ENCODE measurements at places on chromosomes 11 and 22.
A peak's percentile ranks its signal among the peaks of the same experiment; 100 is the strongest.

DNA sequence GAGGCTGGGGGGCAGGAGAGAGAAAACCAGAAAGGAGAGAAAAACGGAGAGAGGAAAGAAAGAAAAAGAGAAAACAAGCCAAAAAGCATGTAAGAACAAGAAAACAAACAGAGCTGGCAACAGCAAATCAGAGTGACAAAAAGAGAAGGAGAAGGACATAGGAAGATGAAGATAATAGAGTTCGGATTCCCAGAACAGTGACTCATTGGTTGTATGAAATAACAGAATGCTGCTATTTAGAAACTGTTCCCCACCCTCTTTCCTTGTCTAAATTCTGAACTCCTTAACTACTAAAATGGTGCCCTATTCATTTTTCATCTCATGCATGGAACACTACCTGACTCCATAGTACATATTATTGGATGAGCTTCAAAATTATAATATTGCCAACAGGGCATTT, 317.4 kb downstream of the C11orf87 start:
- no peak for DNase-seq

- no peak for DNase-seq
Observed at GRCh38 chr11:12528487-12528886, 145.7 kb upstream of the TEAD1 start.

- no peak for DNase-seq
Observed at GRCh38 chr22:32905400-32905799, 103.9 kb downstream of the TIMP3 start.

GRCh38 chr11:33723238-33723881, 12.9 kb downstream of the CD59 start:
- no peak for DNase-seq

- no peak for DNase-seq
Observed at GRCh38 chr11:109933126-109933525, 160.1 kb upstream of the ZC3H12C start.

GRCh38 chr22:25399649-25400151, 164.8 kb upstream of the GRK3 start:
- no peak for DNase-seq

DNA sequence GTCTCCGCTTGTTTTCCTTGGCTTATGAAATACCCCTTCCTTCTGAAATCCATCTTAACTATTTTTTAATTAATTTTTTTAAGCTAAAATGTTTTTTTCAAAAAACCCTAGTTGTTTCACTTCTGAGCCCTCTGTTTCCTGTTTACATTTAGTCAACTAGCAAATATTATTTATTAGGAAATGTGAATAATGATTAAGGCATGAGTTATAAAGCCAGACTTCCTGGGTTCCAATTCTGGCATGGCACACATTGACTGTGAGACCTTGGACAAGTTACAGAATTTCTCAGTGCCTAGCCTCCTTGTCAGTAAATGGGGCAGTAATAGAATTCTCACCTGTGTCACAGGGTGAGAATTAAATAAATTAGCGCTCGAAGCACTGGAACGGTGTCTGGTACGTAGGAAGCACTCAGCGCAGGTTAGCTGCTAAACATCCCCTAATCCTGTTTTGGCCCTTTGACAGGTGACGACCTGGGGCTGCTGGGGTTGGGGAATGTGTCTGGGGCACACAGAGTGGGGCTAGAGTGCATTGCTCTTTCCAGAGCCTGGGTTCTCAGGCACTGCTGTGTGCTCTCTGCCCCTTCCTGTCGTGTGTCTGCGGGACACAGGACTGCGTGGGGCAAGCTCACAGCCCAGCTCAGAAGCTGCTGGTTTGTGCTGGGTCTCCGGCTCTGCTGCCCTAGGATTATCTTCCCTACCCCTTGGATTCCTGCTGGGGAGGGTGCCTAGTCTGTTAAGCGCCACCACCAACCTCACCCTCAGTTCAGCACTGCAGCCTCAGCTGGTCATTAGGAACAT, 13.1 kb downstream of the PANX1 start:
- no peak for DNase-seq

GRCh38 chr22:30460147-30460546, 11.7 kb downstream of the SEC14L3 start:
- DNase-seq, result no peak

- no peak for DNase-seq
Observed at GRCh38 chr22:42691440-42691839, 29.2 kb downstream of the A4GALT start.

DNA sequence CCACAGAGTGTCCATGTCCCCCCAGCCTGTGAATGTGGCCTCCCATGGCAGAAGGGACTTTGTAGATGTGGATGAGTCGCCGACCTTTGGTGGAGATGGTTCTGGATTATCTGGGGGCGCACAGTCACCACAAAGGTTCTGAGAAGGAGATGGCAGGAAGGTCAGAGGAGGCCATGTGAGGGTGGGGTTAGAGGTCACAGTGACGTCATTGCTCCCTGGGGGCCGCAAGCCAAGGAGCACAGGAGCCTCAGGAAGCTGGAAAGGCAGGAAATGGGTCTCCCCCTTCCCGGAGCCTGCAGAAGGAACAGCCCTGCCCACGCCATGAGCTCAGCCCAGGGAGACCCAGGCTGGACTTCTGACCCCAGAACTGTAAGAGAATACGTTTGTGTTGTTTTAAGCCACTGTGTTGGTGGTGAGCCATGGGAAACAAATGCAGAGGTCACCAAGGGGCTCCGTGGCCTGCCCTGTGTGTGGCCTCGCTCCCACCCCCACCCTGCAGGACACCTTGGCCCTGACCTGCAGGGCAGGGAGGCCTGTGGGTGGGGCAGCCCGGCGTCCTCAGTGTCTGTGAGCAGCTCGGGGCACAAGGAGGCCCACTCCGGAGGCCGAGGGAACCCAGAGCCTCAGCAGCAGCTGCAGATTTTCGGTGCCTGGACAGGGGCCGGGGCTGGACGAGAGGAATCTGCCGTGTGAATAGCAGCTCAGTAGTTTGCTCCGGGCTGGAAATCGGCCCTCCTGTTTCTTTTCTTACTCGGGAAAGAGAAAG, 32.1 kb downstream of the GRAMD4 start:
- no peak for DNase-seq

- no peak for DNase-seq
Observed at GRCh38 chr11:94754335-94754734, 13.8 kb upstream of the AMOTL1 start.

DNA sequence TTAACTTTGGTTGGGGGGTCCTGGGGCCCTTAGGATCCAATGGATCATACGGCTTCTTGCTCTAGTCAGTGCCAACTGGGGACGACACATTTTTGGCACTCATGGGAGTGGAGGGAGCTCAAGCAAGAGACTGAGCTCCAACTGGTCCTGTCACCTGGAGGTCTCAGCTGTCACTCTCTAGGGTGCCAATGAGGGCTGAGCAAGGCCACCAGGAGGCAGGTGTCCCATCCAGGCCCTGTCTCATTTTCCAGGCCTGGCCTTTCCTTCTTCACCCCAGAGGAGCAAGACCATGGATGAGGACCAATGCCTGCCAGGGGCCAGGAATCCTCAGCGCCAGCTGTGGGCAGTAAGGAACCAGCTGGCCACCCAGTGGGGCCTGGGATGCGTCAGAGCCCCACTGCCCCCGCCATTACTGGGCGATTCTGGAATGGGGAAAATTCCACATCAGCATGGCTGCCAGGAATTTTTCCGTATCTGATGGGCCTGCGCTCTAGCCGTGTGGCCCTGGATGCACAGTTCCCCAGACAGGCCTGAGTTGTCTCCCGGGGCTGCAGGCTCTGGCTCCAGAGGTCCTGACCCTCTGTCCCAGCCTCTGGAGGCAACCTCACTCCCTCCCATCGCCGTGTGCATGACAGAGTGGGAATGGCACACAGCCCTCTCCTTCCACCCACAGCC, 669 bp upstream of the GAL3ST1 start:
- no peak for DNase-seq

DNA sequence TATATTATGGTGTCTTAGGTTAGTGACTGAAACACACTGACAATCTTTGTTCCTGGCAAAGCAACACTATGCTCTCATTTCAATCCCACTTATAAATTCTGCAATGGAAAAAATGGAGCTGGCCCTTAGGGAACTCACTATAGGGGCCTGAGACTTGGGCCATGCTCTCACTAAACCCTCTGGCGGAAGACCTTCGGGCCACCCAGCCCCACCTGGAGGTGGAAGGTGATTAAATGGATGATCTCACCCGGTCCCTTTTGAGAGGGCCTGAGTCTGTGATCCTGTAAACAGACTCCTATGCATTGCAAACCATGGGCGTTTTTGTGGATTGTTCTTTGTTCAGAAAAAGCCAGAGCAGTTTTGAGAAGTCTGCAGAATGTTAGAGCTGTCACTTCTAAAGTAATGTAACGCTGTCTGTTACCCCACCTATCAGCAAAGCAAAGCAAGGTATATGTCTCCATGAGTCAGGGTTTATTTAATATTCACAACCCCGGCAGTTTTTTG, 17.0 kb upstream of the CDON start:
- no peak for DNase-seq

DNA sequence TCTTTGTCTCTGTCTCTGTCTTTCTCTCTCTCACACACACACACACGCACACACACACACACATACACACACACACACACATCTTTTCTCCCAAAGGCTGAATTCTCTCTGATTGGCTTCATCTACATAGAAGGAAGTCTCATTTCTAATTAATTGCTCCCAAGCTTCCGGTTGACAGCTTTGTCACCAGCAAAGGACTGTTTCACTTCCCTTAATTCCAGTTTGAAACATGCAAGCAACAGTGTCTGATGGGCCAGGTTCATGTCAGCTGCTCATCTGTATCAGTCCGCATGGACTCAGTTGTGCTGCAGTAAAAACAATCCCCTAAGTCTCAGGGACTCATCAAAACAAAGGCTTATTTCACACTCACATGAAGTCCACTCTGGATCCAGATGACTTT, 16.2 kb upstream of the PVALB start:
- no peak for DNase-seq

DNA sequence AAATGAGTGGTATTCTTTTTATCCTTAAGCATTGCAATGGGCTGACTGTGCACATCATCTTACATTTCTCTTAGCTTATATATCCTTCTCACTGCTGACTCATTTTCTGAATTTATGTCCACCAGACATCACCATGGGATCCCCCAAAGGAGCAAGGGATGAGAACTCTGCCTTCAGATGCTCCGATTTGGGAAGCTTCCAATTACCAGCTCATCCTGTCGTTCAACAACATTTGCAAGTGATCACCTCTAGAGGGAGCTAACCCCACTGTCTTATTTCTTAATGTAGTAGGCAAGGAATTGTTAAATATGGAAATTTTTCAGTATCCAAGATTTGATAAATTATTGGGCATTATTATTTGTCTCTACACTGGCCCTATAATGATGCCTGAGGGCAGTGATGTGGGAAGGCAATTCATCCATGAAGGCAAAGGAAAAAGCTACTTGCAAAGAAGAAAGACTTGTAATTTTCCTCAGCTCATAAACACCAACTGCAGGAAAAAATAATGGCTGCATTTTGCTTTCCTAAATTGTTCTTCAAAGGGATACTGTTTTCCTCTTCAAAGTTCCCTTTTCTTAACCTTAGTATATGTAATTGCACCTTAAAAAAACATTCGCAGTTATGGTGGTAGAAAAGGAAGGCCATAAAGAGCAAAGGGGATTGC, 102.4 kb upstream of the FSHB start:
- peak; percentile 36 for DNase-seq

DNA sequence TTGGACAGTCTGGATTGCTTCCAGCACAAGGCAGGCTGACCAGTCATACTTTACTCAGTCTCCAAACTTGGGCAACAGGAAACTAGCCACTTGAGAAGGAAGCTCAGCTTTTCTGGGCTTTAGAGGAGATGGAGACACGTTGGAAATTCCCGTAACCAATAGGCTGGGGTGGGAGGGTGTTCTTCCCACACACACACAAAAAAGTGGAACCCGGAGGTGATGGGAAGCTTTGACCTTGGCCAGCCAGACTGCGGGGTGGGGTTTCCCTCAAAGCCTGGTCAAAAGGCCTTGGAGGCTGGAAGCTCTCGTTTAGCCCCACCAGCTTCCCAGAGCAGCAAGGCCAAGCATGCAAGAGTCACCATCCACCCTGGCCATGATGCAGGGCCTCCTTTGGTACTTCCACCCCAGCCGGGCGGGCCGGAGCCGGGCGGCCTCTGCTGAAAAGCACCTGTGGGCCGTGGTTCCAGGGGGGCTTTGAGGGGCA, 126.2 kb downstream of the BCR start:
- DNase-seq, result no peak

- DNase-seq, result peak; percentile 58
Observed at GRCh38 chr11:68002575-68002937, 1.3 kb downstream of the UNC93B1 start.

DNA sequence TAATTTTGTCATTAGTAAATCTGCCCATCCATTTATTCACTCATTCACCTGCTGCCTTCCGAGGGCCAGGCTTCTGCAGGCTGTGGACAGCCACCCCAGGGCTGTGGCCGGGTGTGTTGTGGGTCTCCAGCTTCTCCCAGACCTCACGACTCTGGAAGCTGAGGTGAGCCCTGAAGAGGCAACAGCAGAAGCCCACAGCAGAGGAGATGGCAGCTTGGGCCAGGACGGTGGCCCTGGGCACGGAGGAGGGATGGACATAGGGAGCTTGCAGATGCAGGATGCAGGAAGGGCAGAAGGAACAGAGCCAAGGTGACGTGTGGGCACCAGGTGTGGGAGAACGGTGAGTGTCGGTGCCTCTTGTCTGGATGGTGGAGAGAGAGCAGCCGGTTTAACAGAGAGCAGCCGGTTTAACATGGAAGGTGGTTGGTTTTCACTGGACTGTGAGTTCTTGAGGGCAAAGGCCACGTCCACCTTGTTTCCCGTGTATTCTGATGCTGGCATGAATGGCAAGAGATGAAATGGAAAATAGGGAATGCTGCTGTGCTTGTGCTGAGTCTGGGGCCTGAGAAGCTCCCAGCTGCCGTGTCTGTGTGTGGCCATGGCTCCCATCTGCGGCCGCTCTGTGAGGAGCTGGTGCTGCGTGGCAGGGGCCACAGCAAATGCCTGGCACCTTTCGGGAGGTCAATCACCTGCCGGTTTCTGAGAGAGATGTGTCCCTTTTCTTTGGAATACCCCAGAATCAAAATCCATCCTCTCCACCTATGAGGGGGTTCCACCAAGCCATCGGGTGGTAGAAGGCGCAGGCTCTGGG, 669.9 kb downstream of the BRD1 start:
- no peak for DNase-seq

DNA sequence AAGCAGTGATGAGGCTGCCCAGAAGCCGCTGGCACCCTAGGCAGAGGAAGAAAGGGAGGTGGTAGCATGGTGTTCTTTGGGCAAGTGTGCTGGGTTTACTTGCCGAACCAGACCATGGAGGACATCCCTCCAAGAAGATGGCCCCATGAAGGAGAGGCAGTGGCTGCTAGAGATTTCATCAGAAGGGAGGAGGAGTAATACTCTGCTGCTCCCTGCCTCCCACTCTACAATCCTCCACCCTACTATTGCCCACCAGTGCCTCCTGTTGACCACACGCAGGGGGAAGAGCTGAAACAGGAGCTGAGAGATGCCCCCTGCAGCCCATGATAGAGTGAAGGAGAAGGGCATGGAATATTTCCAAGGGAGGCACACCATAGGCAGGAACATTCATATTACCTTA, 51.0 kb upstream of the PRSS23 start:
- no peak for DNase-seq

GRCh38 chr22:46929710-46930204, 167.3 kb downstream of the TBC1D22A start:
- DNase-seq, result no peak

Data from GM20000 (cell line).